C1 segment of cervical spinal cord (tissue), 14 donors: ENCODE measurements at places on chromosomes 16 and 17.

GRCh38 chr16:9351841-9352434 is 260.5 kb downstream of the HAPSTR1 start:
- DNase-seq, result no peak

- DNase-seq, result no peak
These were observed 689.2 kb downstream of the WWOX start for GRCh38 chr16:78788696-78789095.

- DNase-seq, result no peak
These were observed 27.2 kb downstream of the ABCC3 start for GRCh38 chr17:50661795-50662391.

GRCh38 chr17:35390663-35391062 is 17.2 kb upstream of the SLFN11 start:
- no peak for DNase-seq

GRCh38 chr16:67246756-67247191 is 507 bp downstream of the FHOD1 start:
- DNase-seq, result peak; percentile 64

- no peak for DNase-seq
These were observed 54.6 kb downstream of the GPRC5B start for GRCh38 chr16:19829844-19830692.

- no peak for DNase-seq
These were observed 68.0 kb upstream of the MRTFB start for GRCh38 chr16:14003074-14003570.

DNA sequence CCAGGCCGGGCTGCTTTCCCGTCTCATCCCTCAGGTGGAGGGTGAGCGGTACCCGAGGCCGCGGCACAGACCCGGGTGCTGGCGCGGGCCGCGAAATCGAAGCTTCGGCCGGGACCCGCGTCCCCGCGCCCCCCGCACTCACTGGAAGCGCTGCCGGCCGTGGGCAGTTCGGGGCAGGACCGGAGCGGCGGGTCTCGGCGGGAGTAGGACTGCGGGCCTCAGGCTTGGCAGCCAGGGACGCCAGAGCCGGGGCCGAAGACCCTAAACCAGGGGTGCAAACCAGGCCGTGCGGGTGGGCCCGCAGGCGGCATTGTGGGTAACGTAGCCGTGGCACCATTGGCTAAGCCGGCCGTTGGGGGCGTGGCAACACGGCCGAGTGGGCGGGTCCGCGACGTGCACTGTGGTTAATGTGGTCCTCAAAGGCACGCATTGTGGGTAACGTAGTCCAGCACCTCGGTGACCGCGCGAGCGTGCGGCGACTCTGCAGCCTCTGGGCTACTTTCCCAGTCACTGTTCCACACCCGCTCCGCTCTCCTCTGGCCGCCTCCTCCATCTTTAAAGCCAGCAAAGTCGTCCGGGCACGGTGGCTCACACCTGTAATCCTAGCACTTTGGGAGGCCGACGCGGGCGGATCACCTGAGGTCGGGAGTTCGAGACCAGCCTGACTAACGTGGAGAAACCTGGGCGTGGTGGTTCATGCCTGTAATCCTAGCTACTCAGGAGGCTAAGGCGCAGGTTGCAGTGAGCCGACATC is at the start of gene ZNF500:
ZNF500 (minus strand) TSS at position 288 of the 754 bp plus-strand sequence. CDS start 1,184 bp downstream, outside the sequence.
- peak; percentile 87 for DNase-seq

DNA sequence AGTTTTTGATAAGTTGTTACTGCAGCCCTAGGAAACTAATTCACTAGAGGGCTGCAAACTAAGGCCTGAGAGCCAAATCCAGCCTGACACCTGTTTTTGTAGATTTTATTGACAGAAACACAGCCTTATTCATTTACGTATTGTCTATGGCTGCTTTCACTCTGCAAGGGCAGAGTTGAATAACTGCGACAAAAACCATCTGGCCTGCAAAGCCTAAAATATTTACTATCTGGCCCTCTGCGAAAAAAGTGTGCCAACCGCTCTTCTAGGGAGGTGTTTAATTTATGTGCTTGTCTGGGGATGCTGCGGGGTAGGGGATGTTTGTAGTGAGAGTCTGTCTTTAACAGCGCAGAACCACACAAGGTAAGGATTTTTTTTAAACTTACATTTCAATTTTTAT is 165.0 kb upstream of the RBFOX1 start:
- no peak for DNase-seq

- no peak for DNase-seq
These were observed 101.1 kb downstream of the USP31 start for GRCh38 chr16:23048164-23048563.

DNA sequence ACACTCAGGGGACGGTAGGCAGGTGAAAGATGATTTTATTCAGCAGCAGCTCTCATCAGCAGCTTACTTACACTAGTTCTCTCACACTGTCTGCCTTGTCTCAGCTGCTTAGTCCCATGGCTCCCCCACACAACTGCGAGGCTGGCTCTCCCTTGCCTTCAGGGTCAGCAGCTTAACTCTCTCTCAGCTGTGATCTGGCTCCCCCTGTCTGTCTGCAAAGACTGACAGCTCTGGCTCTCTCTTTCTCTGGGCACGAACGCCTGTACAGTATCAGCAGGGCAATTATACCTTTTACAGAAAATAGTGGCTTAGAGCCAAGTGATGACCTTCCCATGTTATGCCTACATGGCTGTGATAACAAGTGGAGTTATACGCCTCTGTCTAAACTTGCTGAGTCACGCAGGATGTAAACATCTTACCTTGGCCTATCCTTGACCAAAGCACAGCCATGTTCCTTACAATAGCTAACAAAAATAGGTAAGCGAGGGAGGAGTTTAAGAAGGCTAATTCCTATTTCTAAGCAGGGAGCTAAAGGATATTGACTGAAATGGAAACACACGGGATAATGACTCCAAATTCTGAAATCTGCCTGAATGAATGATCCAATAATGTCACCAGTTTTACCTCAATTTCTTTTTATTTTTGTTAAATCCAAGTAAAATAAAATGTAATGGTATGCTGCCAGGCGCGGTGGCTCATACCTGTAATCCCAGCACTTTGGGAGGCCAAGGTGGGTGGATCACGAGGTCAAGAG is 1.1 kb upstream of the NDUFAB1 start:
- no peak for DNase-seq

DNA sequence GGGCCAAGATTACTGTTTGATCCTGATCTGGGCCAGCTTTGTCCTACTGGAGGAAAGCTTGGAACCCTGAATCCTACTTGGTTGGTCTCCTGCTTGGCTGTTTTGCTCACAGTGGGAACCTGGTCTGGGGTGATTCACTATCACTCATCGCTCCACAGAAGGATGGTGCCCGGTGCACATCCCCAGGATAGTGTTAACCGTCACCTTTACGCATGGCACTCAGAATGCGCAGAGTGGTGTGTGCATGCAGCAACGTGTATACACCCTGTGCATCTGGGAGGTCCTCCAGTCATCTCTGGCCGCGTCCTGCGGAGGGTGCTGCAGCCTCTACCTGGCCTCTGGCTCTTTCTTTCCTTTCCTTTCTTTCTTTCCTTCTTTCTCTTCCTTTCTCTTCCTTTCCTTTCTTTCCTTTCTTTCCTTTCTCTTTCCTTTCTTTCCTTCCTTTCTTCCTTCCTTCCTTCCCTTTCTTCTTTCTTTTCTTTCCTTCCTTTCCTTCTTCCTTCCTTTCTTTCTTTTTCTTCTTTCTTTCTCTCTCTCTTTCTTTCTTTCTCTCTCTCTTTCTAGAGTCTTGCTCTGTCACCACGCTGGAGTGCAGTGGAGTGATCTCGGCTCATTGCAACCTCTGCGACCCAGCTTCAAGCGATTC is 13.1 kb downstream of the SOCS3 start:
- no peak for DNase-seq

DNA sequence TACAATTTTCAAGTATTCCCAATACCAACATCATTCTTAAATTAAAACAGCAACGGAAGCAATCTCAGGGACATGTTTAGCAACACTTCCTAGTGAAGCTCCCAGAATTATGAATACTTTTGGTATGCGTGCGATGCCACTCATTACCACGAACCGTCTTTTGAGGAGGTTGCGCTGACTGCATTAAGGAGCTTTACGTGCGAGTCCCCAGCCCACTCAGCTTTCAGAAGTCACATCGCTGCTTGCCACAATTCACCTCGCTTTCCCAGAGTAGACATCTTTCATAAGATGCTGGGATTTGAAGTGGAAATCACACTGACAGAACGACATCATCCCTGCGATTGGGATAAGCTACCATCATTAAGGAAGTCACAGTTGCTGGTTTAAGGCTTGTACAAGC is 441.6 kb upstream of the HSBP1 start:
- DNase-seq, result no peak

DNA sequence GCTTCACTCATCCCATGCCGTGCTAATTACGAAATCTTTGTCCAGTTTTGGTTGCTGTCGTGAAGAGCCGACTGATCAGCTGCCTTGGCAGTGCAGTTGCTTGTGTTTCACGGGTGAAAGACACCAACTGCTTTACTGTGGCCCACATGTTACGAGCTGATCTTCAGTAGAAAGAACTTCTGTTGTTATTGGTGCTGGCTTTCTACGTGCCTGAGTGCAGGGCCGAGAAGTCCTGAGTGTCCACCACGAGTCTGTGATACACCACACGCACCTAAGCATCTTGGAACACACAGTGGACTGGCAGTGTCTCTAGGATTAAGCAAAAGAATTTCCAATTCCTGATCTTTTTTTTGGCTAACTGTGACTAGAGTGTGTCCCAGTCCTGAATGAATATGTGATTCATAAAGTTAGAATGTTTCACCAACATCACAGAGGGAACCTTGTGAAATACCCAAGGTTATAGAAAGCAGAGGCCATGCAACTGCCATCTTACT is 70.4 kb upstream of the CLEC18A start:
- no peak for DNase-seq

- DNase-seq, result no peak
These were observed 4.9 kb downstream of the MYLK3 start for GRCh38 chr16:46743232-46743719.

DNA sequence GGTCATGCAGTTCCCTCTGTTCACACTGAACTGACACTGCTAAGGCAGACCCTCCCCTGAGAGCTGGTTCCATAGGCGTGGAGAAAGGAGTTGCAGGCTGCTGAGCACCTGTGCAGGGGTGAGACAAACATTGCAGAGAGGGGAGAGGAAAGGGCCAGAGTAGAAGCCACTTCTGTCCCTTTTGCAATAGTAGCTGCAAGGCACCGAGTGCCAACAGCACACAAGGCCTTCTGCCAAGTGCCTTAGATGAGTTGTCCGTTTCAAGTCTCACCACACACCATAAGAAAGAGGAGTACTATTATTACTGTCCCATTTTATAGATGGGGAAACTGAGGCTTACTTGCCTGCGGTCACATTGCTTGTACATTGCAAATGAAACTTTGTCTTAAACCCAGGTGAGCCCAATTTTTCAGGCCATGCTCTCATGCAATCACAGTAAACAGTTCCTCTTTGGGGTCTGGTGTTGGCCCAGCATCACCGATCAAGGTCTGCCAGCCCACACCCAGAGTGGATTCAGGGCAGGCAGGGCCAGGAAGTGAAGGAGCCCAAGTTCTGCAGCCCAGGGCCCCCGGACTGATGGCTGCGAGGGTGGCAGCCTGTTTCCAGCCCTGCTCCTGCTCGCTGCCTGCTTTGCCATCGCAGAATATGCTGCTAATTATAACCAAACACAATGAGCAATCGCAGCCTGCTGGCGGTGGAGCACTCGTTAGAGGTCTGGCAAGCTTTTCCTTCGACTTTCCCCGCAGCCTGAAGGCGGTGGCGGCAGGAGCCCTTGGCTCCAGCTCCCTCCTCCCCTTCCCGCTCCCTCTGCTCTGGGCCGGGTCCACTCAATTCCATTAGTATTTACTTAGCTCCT is 36.8 kb upstream of the DYNLL2 start:
- no peak for DNase-seq

- no peak for DNase-seq
These were observed 23.2 kb downstream of the VPS53 start for GRCh38 chr17:691423-691822.

GRCh38 chr17:80261159-80261894 is 675 bp downstream of the RNF213 start:
- peak; percentile 38 for DNase-seq

DNA sequence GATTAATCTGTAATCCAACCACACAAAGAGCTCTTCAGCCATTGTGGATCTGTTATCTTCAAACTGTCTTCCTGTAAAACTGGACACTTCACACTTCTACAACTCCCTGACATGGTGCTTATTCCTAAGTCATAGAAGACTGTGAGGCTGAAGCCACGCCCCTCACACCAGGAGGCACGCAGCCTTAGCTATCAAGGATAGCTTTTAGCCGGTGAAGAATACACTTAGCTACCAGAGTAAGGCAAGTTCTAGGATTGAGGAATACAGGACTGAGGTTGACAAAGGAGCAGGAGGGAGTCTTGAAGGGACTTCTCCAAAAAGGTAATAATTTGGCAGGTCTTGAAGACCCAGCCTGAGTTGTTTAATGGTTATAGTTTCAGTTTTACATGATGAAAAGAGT is 79.8 kb upstream of the GAS7 start:
- no peak for DNase-seq

- DNase-seq, result no peak
These were observed 2.0 kb downstream of the CBX4 start for GRCh38 chr17:79836972-79837887.

DNA sequence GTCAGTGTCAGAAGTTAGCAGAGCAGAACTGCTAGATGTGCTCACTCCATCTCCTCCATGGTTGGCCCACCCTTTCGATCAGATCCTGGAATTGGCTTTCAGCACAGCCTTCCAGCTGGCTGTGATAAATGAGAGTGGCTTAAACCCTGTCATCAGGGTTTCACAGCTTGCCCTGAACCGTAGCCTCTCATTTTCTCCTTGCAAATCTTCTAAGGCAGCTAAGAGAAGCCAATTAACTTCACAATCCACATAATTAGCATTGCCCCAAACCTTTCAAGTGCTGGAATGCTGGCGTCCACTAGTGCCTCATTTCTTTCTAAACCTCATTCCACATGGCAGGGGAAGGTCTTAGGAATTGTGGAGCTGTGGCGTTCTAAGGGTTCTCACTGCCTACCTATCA is 21.7 kb downstream of the MILR1 start:
- DNase-seq, result no peak

DNA sequence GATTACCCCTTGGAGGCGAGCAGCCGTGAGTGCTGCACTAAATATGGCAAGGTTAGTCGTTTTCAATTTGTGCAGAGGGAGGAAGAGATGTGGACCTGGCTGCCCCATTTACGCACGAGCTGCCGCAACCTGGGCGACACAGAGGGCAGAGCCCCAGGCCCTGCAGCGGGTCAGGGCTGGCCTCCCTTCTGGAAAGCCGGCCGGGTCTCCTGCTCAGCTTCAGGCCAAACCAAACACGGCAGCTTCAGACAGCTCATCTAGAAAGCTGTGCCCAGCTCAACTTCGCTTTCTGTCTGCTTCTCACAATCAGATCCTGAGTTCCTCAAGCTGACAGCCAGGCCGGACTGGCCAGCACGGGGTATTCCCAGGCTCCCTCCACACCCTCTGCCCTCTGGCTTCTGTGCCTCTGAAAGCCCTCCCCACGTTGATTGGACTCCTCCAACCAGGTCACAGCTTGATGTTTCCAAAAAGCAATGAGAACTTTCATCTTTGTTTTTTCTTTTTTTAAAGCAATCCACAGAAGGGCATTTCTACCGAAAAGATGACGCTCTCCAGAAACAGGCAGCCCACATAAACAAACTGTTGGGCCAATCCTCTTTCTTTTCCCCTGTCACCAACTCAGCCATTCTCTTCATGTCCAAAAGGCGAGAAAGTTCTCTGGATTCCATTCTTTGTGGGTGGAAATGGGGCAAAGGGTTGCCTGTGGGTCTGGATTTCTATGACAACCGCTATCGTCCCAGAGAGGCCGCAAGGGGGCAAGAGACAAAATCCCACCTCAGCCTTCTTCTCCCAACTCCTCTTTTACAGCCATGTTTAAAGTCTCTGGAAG is 189.0 kb downstream of the ZFHX3 start:
- DNase-seq, result no peak

GRCh38 chr17:6643451-6644125 is 2.7 kb downstream of the TXNDC17 start:
- DNase-seq, result no peak

- no peak for DNase-seq
These were observed 44.0 kb downstream of the NLK start for GRCh38 chr17:28086519-28086918.
